ENCODE measurements at places on chromosomes 1 and 21. TPM values are rescaled to one million over a fixed set of nuclear protein-coding genes. Genes with fewer than 3 reads are reported as not detected.

Gene CLIC6
- 0.45 TPM for total RNA-seq

Gene LAMC1
- total RNA-seq: 19.0 TPM

Gene IL12RB2
- total RNA-seq: 0.43 TPM

Gene DCDC2B
- not detected for total RNA-seq

Gene TFF3
- total RNA-seq: 4.1 TPM

Gene SERPINC1
- 2,515 TPM for total RNA-seq

DNA sequence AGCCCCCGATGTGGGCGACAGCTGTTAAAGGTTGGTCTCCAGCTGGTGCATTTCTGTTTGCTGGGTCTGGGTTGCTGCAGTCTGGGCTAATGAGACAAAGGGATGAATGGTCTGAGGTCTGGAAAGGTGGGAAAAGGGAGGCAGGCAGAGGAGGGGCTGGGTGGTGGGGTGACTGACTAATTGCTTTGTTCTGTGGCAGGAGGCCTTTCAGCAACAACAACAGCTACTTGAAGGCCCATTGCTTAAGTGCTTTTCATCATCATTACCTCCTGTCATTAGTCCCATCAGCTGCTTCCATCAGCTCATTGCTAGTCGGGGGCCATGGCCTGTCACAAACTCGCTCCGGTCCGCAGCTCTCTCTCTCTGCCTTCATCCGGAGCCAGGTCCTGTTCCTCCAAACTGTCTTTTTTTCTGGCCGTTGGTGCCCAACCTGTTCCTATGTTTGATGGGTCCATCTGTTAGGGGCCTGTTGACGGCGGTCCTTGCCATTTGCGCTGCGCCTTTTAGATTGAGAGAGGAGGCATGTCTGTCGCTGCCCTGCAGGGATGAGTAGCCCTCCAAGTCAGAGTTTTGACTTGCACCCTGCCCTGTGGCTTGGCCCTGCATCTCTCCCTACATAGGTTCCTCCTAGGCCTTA, 105.6 kb upstream of the PLXNA2 start:
- no peak for DNase-seq

DNA sequence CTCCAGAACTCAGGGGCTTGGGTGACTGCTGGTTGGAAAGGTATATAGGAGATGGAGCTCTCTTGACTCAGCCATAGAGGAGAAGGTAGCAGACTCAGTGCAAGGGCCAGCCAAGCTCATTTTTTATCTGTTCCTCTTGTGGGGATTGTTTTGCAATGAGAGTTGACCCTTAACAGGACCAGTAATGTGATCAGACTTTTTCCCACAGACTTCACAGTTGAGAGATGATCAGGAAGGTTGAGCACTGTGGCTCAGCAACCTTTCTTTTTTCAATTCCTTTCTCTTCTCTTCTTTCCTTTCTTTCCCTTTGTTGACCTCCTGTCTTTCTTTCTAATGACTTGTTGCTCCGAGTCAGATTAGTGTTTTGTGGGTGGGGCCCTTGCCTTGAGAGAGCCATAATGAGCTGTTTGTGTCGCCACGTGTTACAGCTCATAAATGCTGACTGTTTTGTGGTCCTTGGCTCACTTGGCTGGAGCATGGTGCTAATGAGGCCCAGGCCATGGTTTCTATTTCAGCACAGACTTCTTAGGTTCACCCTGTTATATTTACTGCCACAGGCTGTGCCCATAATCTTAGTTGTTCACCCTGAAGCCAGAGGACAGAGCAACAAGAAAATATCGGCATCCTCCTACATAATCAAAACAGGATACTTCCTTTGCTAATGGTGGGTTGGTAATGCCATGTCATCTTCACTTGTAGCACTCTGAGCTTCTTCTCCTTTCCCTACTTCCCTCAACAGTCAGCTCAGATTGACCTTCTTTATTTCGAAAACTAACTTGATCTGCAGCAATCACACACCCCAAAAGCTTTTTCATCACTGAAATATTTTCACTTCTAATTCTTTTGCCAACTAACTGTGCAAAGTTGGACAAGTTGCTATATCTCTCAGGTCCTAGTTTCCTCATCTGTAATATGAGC, 13.9 kb downstream of the ADAM30 start:
- DNase-seq: no peak

DNA sequence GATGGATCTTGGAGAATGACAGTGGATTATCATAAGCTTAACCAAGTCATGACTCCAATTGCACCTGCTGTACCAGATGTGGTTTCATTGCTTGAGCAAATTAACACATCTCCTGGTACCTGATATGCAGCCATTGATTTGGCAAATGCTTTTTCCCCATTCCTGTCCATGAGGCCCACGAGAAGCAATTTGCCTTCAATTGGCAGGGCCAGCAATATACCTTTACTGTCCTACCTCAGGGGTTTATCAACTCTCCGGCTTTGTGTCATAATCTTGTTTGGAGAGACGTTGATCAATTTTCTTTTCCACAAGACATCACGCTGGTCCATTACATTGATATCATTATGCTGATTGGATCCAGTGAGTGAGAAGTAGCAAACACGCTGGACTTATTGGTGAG, 20.1 kb downstream of the ZNF691 start:
- no peak for DNase-seq

- no peak for DNase-seq
Measured at GRCh38 chr1:37667023-37667671, 25.2 kb upstream of the CDCA8 start.

DNA sequence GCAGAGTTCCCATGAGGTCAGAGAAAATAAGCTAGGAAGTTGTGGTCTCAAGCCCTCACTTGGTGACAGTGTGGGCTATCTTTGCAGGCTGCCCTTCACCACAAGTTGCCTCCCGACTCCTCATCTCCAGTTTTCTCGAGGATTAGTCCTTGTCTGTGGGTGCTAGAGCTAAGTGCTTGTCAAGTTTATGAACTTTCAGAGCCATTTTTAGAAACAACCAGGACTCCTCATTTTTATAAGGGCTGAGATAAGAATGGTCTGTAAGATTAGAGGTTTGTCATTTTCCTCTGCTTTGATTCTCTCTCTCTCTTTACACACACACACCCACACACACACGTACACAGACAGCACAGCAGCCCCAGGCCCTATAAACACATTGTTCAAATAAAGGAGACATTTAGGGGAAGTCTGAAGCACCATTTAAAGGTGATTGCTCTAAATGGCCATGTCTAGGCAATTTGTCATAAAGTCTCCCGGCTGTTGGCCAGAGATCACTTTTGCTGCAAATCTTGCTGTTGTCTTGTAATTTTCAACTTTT, 127.2 kb downstream of the LACTBL1 start:
- DNase-seq: no peak

DNA sequence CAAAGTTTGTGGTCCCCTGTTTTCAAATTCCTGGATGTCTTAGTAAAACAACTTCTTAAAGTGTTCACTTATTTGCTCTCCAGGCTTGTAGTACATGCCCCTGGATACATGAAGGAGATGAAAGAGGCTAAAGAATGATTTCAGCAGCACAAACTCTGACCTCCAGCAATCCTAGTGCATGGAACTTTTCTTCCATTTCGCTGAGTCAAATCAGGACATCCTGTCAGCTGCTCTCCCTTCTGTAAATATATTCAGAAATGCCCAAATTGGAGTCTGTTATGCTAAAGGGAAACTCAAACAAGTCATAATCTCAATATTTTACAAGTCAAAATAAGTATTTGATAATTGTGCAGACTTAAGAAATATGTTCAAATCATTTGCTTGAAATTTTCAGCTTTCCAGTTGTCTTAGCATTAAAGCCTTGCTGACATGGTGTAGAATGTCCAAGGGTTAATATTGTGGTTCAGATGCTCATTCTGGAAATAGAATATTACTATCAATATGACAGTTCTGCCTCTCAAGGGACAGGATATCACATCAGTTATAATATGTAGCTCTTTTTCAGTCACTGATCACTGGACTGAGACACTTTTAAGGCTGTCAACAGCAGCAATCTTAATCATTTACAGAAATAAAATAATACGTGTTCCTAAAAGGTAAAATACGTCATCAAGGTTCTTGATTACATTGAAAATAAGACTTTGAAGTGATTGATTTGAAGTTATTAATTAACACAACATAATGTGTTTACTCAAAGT, 1157.3 kb downstream of the PLA2G4A start:
- no peak for DNase-seq

DNA sequence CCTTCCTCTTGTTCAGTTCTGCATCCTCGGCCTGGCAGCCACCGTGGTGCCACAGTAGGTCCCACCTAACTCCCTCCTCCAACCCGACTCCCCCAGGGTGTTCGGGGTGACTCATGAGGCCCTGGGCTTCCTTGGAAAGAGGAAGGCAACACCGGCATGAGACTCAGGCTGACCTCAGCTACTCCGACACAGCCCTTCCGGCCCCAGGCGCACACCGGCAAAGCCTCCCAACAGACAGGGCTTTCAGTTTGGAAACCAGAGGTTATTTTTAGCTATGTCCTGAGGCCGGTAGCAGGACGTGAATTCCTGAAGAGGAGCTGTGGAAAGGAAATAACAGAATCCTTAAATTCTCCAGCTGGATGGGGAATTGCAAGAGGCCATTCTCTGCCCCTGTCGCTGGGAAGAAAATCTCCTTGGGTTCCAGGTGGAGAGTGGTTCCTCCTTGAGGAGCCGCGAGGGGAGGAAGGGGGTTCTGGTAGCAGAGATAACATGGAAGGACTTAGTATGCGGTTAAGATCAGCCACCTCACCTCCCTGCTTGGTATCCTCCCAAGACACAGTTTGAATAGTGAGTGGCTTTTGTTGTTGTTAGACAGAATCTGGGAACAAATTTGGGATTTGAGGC, 24.4 kb downstream of the PLXNA2 start:
- no peak for DNase-seq

GRCh38 chr1:118578276-118578675, 393.2 kb upstream of the SPAG17 start:
- DNase-seq: no peak

- DNase-seq: no peak
Measured at GRCh38 chr1:104953555-104953954, 1203.9 kb downstream of the AMY1C start.

DNA sequence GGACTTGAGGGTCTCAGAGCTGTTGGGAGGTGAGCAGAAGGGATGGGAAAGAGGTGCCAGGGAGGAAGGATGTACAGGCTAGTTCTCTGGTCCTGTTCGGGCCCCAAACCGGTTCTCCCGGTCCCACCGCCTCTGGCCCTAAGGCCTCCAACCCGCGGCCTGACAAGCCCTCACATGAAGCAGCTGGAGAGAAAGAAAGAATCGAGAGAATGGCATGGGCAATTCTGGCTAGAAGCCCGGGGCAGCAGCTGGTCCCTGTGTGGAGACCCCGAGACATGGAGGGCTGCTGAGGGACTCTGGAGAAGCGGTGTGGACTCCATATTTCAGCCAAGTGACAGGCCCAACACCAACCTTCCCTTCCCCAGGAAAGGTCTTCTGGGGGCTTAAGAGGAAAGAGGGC, 730 bp downstream of the CDC42SE1 start:
- DNase-seq: no peak
